H1 (cell line): ENCODE measurements at places on chromosomes 12 and 14. TPM values are rescaled to one million over a fixed set of nuclear protein-coding genes. Genes with fewer than 3 reads are reported as not detected.

The STAT6 gene
- 38.7 and 52.2 TPM in 2 replicates for polyA plus RNA-seq

The KRT71 gene
- not detected in 2 replicates for polyA plus RNA-seq

The OR6C2 gene
- polyA plus RNA-seq = not detected in 2 replicates

The KRT83 gene
- polyA plus RNA-seq = not detected in 2 replicates

The GNB3 gene
- 9.9 and 13.9 TPM in 2 replicates for polyA plus RNA-seq

The SERPINA1 gene
- polyA plus RNA-seq = 0.06 and 0.08 TPM in 2 replicates

The IGFBP6 gene
- 14.7 and 25.3 TPM in 2 replicates for polyA plus RNA-seq

The KERA gene
- polyA plus RNA-seq = not detected in 2 replicates

The TTC9 gene
- polyA plus RNA-seq = 16.5 and 21.0 TPM in 2 replicates

The SDSL gene
- 1.3 and 1.7 TPM in 2 replicates for polyA plus RNA-seq

The CKB gene
- 950 and 1,969 TPM in 2 replicates for polyA plus RNA-seq

The TMEM63C gene
- 3.0 and 3.7 TPM in 2 replicates for polyA plus RNA-seq

The GLT8D2 gene
- polyA plus RNA-seq = 5.0 and 9.8 TPM in 2 replicates

The KRT77 gene
- polyA plus RNA-seq = 0.02 TPM in 2 replicates

The SLC25A21 gene
- polyA plus RNA-seq = 1.9 and 15.7 TPM in 2 replicates

The SERPINA12 gene
- not detected in 2 replicates for polyA plus RNA-seq

The CLEC1B gene
- not detected in 2 replicates for polyA plus RNA-seq

The GALNT6 gene
- polyA plus RNA-seq = 5.8 and 11.1 TPM in 2 replicates

The NGDN gene
- 22.4 and 39.8 TPM in 2 replicates for polyA plus RNA-seq

The SMCO3 gene
- polyA plus RNA-seq = not detected in 2 replicates

The EXD2 gene
- 8.7 and 11.9 TPM in 2 replicates for polyA plus RNA-seq

The VASH1 gene
- polyA plus RNA-seq = 3.1 and 4.9 TPM in 2 replicates

The TAS2R9 gene
- polyA plus RNA-seq = not detected in 2 replicates

The CDH24 gene
- 27.6 and 41.8 TPM in 2 replicates for polyA plus RNA-seq

The GLIPR1L2 gene
- 0.09 and 0.24 TPM in 2 replicates for polyA plus RNA-seq

The NGB gene
- polyA plus RNA-seq = 0.60 and 0.78 TPM in 2 replicates

The PRR4 gene
- 1.9 and 11.2 TPM in 2 replicates for polyA plus RNA-seq

The EMP1 gene
- 0.17 and 0.53 TPM in 2 replicates for polyA plus RNA-seq

The TMPRSS12 gene
- not detected in 2 replicates for polyA plus RNA-seq

The BICD1 gene
- 34.1 and 40.8 TPM in 2 replicates for polyA plus RNA-seq

The SYNE2 gene
- polyA plus RNA-seq = 32.6 and 44.3 TPM in 2 replicates

The ASB8 gene
- 3.8 and 4.2 TPM in 2 replicates for polyA plus RNA-seq

The TPPP2 gene
- polyA plus RNA-seq = not detected in 2 replicates

The LTBR gene
- polyA plus RNA-seq = 5.1 and 9.2 TPM in 2 replicates

The NOS1 gene
- polyA plus RNA-seq = 1.5 and 1.8 TPM in 2 replicates

The IGF1 gene
- not detected in 2 replicates for polyA plus RNA-seq

The FAM90A1 gene
- 0.21 and 0.52 TPM in 2 replicates for polyA plus RNA-seq

The PLD4 gene
- polyA plus RNA-seq = 0.05 and 0.06 TPM in 2 replicates

The CLEC4A gene
- 0.44 TPM in 1 of 2 replicates, not detected in the other for polyA plus RNA-seq

The DNAI7 gene
- 0.12 TPM in 1 of 2 replicates, not detected in the other for polyA plus RNA-seq

The GRIN2B gene
- 0.68 and 0.86 TPM in 2 replicates for polyA plus RNA-seq

The OAS2 gene
- polyA plus RNA-seq = 0.06 TPM in 1 of 2 replicates, not detected in the other

The PZP gene
- polyA plus RNA-seq = 0.05 and 0.08 TPM in 2 replicates

The C1S gene
- polyA plus RNA-seq = 3.5 and 4.4 TPM in 2 replicates

The FERMT2 gene
- polyA plus RNA-seq = 51.4 and 53.3 TPM in 2 replicates

The GPR137C gene
- 1.7 and 2.7 TPM in 2 replicates for polyA plus RNA-seq

The GLTP gene
- polyA plus RNA-seq = 9.8 and 10.0 TPM in 2 replicates

The NANOG gene
- 31.1 and 53.7 TPM in 2 replicates for polyA plus RNA-seq
